Kidney (tissue), 22 donors: ENCODE measurements at places on chromosomes 4 and X. TPM values are rescaled to one million over a fixed set of nuclear protein-coding genes. Genes with fewer than 3 reads are reported as not detected.

Gene EDA2R
- polyA plus RNA-seq, result 0.71 TPM

Gene GPRASP1
- polyA plus RNA-seq, result 4.8 TPM

Gene NDNF
- 14.7 TPM for polyA plus RNA-seq

Gene GLOD5
- polyA plus RNA-seq, result 12.6 TPM

Gene CLNK
- polyA plus RNA-seq, result 4.8 TPM

Gene SFRP2
- polyA plus RNA-seq, result not detected

Gene OGT
- polyA plus RNA-seq, result 32.2 TPM

Gene DUSP21
- polyA plus RNA-seq, result not detected

Gene TMEM175
- 26.0 TPM for polyA plus RNA-seq

Gene STPG2
- polyA plus RNA-seq, result 0.43 TPM

Gene CT45A1
- not detected for polyA plus RNA-seq
